Stimulated activated CD8-positive, alpha-beta memory T cell treated with anti-CD3 and anti-CD28 coated beads, Interleukin-7, amount 100 ng/mL, for 24 hours (primary cell): ENCODE measurements at places on chromosomes 5 and 9.

- DNase-seq = no peak
These were observed 82.3 kb downstream of the SECISBP2 start for GRCh38 chr9:89400403-89401116.

GRCh38 chr5:138629392-138629791 is 54.2 kb upstream of the HSPA9 start:
- no peak for DNase-seq

GRCh38 chr5:124733329-124733650 is 13.1 kb downstream of the ZNF608 start:
- no peak for DNase-seq

DNA sequence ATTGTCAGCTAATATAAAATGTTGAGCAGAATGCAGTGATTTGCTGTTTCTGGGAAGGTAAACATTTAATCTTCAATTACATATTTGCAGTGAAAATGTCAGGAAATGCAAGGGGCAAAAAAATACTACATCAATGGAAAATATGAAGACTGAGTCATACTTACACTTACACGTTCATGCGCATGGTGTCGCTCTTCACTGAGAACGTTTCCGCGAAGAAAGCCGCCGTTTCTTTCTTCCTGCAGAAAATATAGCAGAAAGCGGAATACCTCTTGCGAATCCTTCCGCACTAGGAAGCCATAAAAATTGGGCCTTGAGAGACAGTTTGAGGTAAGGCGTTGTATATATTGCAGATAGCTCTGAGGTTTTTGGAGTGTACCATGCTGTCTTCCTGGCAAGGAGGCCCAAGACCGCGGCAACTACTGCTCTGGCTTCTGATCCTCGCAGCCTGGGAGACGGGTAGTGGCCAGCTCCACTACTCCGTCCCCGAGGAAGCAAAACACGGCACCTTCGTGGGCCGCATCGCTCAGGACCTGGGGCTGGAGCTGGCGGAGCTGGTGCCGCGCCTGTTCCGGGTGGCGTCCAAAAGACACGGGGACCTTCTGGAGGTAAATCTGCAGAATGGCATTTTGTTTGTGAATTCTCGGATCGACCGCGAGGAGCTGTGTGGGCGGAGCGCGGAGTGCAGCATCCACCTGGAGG is at the start of gene PCDHA13:
Gene PCDHA13, plus strand, starts transcription at position 236 of the 702 bp plus-strand sequence. Its CDS starts 145 bp downstream, at position 381.
- no peak for DNase-seq

GRCh38 chr9:135757356-135757755 is 55.4 kb downstream of the KCNT1 start:
- no peak for DNase-seq

GRCh38 chr5:151037561-151038411 is 17.4 kb downstream of the GPX3 start:
- DNase-seq = no peak

- DNase-seq = no peak
These were observed 69.1 kb downstream of the NIPBL start for GRCh38 chr5:36945687-36946086.

GRCh38 chr9:130918826-130919558 is 20.1 kb downstream of the FIBCD1 start:
- no peak for DNase-seq
